ENCODE measurements at places on chromosomes 12 and 14.

GRCh38 chr12:84986586-84986985 is 49.5 kb downstream of the TSPAN19 start:
- DNase-seq = no peak

DNA sequence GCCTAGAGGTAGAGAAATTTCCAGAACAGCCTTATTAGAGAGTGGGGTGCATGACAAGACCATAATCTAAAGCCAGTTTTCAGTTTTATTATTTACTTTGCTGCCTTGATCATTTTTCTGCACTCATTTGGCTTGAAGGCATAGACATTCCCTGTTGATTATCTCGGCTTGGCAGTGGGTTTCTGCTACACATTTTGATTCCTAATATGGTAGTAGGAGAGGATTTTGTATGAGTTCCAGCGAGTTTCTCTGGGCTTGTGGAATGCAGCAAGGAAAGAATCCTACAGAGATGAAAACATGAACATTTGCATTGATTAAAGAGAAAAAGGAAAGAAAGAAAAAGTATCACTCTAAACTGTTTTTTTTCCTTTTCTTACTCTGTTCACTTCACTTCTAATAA is 281.2 kb downstream of the PAWR start:
- DNase-seq = no peak

GRCh38 chr12:114976959-114977358 is 293.0 kb upstream of the TBX3 start:
- no peak for DNase-seq

- no peak for DNase-seq
These were observed 119.0 kb downstream of the RBM19 start for GRCh38 chr12:113846883-113847755.

GRCh38 chr12:25906651-25907340 is 51.7 kb upstream of the RASSF8 start:
- DNase-seq = no peak

DNA sequence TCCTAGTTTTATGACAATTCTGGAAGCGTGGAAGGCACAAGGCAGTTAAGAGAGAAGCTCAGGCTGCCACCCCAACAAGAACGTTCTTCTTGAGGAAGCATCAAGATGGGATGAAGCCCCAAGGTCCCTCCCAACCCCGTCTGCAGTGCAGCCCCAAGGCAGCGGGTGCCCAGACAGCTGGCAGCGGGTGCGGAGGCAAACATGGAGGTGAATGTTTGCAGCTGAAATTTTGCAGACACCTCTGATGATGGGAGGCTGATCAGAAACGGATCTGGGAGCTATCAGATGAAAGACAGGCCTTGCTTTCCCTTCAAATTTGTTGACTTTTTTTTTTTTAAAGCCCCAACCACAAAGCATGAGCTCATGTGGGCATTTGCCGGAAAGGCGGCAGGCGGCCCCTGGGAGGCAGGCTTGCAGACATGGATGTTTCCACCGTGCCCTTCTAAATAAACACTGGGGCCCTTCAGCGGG is 230.7 kb upstream of the RTL1 start:
- no peak for DNase-seq

- DNase-seq = no peak
These were observed 23.4 kb upstream of the PRIMA1 start for GRCh38 chr14:93811676-93812075.

GRCh38 chr12:100716945-100717732 is 77.4 kb upstream of the ANO4 start:
- DNase-seq = no peak

DNA sequence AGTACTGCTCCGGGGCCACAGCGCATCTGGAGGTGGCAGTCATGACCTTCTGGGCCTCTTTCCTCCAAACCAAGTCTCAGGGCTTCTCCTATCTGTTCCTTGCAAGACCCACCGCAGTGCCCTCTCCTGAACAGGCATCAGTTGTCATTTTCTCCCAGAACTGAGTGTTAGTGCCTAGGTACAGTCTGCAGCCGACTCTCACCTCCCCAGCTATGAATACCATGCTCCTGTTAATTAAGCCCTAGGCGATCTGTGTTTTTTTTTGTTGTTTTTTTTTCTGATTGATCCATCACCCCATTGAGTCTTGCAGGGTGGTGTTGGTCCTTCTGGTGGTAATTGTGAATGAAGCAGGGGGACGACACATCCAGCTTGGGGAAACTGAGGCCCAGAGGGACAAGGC is 47.5 kb upstream of the DLK1 start:
- no peak for DNase-seq

GRCh38 chr12:122304924-122305323 is 38.6 kb upstream of the VPS33A start:
- DNase-seq = no peak

GRCh38 chr14:103729496-103730448 is 14.2 kb downstream of the ZFYVE21 start:
- DNase-seq = no peak

- no peak for DNase-seq
These were observed 31.4 kb upstream of the SNAPC1 start for GRCh38 chr14:61730756-61731373.

DNA sequence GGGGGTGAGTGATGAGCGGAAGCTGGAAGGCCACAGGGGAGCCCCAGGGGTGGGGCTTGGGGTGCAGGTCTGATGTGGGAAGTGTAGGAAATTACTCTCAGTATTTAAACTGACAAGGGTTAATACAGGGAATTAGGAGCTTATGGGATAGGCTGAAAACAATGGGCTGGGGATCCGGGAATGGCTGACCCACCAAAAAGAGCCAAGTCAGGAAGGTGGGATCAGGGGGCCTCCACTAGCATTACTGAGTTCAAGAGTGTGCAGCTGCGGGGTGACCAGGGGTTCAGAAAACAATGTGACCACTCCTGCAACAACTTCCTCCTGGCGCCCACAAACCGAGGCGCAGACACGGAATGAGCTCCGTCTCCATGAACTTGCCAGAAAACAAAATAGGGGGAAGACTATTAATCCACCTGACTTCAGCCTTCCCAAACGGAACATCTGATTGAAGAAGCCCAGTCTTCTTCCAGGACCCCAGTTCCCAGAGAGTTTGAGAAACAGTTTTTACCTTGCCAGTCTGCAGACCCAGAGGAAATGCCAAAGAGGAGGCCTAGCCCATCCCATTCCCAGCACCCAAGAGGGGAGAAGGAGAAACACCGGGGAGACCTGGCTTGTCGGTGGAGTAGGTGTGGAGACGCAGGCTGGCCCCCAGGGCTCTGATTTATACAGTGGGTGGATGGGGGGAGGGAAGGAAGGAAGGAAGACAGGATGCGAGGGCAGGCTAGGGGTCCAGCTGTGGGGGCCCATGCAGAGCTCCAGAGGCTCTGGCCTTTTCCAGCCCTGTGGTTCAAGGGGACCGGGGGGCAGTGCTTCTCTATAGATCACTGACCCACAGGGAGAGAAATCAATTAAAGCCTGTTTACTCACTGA is 16.5 kb upstream of the YY1 start:
- DNase-seq = no peak

- DNase-seq = no peak
These were observed 246.2 kb downstream of the C12orf42 start for GRCh38 chr12:103249607-103250006.

- DNase-seq = no peak
These were observed 7.6 kb upstream of the KERA start for GRCh38 chr12:91065396-91065795.

DNA sequence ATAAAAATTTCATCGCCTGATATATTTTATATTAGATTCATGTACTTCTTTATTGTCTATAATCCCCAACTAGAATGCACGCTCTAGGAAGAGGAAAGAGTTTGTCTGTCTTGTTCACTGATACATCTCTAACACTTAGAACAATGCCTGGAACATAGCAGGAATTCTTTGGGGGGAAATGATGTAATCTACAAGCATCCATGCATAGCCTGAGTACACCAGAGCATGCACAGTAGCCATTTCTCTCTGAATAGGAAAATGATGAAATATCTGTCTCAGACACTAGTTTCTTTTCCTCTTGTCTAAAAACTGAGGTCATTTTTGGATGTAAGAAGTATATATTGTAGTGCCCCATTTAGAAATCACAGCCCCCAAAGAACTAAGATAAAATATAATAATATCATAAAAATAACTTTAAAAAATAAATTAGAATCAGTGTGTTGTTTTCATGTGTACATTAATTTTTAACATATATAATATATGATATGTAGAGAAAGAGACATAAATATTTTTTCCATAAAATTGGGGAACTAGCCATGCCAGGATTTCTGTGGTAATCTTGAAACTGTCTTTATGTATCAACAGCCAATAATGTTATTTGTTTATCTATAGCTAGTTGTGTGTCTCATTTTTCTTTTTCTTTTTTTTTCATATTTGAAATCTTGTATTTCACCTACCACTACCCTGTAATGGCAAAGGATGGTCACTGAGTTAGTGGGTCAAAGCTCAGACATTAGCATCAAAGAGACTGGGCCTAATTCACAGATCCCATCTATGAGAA is 155.6 kb upstream of the TMCC3 start:
- DNase-seq = no peak

- DNase-seq = no peak
These were observed 54.8 kb upstream of the FLRT2 start for GRCh38 chr14:85475113-85475512.

DNA sequence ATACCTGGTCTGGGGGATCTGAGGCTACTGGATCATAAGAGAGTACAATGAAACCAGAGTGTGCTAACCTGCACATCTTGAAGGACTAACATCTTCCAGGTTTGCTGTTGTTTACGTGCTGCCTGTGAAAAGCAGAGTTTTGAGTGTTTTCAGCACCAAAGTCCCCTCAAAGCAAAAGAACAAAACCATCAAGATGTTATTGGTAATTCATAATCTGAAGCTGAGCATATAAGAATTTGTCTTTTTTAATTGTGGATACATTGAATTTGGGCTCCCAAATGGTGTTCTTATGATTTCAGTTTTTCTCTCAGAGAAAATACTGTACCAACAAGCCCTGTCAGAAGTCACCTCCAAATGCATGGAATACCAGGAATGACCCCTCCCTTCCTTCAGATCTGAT is 110.2 kb downstream of the BTG1 start:
- no peak for DNase-seq

DNA sequence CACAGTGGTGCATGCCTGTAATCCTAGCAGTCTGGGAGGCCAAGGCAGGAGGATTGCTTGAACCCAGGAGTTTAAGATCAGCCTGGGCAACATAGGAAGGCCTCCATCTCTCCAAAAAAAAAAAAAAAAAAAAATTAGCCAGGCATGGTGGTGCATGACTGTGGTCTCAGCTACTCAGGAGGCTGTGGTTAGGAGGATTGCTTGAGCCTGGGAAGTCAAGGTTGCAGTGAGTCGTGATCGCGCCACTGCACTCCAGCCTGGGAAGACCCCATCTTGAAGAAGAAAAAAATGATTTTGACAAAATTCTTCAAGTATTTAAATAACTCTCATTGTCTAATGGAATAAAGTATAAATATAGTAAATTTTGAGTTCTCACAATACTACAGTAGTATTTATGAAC is 219.2 kb upstream of the SSTR1 start:
- DNase-seq = no peak

DNA sequence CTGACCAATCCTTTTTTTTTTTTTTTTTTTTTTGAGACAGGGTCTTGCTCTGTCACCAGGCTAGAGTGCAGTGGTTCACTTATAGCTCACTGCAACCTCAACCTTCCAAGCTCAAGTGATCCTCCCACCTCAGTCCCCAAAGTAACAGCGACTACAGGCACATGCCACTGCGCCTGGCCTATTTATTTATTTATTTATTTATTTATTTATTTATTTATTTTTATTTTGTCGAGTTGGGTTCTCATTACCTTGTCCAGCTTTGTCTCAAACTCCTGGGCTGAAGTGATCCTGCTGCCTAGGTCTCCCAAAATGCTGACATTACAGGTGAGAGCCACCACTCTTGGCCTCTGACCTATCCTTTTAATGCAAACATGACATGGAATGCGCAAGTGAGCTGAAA is 124.4 kb downstream of the GXYLT1 start:
- no peak for DNase-seq

DNA sequence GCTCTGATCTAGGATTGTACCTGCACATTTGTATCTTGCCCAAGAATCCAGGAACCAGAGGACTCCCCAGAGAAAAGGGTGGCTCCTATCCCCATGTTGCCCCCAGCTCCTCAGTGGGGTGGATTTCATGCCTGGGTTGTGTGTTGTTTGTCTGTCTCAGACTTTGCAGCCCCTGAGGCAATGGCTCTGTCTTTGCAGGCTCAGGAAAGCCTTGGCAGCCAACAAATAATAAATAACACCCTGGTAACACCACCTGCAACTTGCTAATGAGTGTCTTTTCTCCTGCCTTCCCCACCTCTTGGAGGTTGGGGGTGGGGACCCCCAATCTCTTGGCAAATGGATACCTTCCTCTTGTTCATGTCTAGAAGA is 65.2 kb upstream of the CISTR start:
- no peak for DNase-seq

DNA sequence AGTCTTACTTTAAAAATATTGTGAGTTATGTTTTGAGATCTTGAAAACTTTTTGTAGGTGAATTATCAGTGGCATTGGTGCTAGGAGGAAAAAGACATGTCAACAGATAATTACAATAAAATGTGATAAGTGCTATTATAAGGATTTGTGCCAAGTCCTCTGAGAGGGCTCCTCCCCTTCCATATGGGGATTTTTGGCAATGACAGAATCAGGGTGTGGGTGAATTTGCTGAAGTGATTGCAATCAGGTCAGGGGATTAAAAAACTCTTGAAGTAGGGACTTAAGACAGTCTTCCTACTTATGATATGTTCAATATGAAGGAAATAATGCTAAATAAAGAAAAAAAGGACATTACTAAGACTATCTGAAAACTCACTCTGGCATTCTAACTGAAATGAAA is 122.5 kb downstream of the SLC15A5 start:
- DNase-seq = no peak

DNA sequence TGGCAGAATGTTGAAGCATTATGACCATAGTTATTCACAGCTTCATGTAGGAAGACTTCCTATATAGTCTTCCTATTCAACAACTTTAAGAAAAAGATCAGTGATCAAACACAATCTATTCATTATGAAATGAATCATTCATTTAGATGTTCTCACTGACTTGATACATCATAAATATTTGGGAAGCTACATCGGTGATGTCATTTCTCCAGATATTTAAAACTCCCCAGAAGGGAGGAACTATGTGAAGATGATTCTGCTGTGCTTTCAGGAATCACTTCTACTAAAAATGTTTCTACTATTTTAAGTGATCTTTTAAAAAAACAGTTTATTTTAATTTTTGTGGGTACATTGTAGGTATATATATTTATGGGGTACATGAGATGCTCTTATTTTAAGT is 316.4 kb downstream of the BCAT1 start:
- no peak for DNase-seq

- DNase-seq = no peak
These were observed 2.6 kb downstream of the DNAJC22 start for GRCh38 chr12:49349266-49349665.

- DNase-seq = no peak
These were observed 114.8 kb upstream of the FLRT2 start for GRCh38 chr14:85415015-85415712.

GRCh38 chr12:46110223-46110611 is 119.8 kb upstream of the SCAF11 start:
- no peak for DNase-seq
